ENCODE measurements at places on chromosomes 6 and 20.

- DNase-seq, result peak; percentile 81
These were observed 67.9 kb downstream of the ZHX3 start for GRCh38 chr20:41249411-41250281.

- DNase-seq, result no peak
These were observed 8.0 kb upstream of the WTAP start for GRCh38 chr6:159719287-159719686.

DNA sequence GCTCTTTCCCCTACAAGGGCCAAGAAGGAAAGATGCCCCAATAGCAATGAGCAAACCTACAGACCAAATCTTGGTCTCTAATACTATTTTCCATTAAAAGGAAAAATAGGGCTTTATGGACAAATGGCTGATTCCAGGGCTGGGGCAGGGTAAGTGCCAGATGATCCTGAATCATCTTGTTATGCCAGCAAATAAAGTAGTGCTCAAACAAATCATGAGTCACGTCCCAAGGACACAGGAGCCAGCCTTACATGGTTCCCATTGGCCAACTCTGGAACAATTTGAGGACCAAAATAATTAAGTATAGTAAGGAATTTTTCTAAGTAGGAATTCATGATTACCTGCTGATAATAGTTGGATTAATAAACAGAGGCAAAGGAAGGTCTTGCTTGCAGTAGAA lies 53.2 kb upstream of the NKX2-4 start:
- no peak for DNase-seq

- DNase-seq, result peak; percentile 46
These were observed 838.2 kb downstream of the MAFB start for GRCh38 chr20:39850821-39851330.

DNA sequence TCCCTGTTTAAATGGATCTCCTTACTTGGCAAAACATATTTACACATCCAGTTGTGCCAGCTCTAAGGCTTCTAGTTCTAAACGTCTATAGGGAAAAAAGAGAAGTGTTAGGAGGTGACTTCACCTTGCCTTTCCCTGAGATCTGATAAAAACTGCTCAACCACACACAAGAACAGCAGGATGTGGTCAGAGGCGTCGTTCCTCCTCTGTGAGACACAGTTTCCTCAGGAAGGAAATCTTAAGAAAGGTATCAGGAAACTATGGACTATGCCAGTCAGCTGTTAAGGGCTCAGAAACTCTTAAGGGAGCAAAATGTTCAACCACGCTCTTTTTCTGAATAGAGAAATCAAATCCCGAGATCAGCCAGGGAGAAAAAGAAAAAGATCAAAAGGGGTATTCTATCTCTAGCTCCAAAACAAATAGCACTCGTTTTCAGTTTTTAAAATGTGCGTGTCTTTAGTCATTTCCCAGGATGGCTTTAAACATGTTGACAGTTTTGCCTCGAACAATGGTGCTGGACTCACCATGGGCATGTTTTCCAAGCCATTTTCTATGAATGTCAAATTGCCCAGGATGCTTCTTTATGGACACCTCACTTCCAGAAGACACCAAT lies 154.5 kb downstream of the HACE1 start:
- DNase-seq, result peak; percentile 71

DNA sequence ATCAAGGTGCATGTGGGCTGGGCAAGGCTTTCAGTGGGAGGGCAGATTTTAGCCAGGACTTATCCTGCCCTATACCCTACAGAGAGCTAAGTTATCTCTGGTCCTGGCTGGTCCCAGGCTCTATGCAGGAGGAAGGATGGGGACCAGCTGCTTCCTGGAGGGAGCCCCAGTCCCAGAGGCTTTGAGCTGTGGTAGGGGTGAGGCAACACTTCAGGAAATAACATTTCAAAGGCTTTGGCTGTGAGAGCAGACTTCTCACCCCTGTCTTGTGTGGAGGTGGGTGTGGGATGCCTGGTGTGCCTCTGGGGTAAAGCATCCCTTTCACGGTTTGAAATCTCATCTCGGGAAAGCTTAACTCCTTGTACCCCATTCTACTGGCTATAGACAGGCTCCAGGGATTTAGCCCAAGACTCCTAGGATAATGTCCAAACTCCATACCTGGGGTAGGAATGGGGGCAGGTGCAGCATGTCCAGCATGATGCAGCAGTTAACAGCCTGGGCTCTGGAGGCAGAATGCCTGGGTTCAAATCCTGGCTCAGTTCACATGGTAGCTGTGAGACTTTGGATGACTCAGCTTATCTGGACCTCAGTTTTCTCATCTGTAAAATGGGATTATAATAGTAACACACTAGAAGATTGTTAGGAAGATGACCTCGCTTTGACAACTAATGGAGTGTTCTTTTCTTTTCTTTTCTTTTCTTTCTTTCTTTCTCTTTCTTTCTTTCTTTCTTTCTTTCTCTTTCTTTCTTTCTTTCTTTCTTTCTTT lies 27.5 kb upstream of the SIRPA start:
- no peak for DNase-seq

GRCh38 chr20:23167431-23167830 lies 81.3 kb upstream of the CD93 start:
- DNase-seq, result peak; percentile 34

DNA sequence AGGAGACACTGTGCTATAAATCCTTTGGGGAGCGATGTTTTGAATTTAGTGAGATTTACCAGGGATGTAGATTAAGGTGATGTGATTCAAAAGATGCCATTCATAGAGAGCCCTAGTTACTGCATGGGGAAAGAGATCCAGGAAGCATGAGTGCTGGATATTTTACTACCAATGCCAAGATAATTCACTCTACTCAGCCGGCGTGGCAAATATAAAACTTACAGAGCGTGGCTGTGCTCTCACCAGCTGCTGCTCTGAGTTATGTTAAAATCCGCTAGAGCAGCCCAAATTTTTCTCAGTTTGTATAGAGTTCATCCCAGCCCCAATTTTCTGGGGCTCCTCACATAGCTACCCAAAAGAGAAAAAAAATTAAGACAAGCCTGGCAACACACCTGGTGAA lies 48.6 kb downstream of the BFSP1 start:
- DNase-seq, result no peak

GRCh38 chr6:17233531-17233930 lies 47.6 kb upstream of the RBM24 start:
- no peak for DNase-seq

- no peak for DNase-seq
These were observed 102.2 kb downstream of the SYCP2 start for GRCh38 chr20:59831024-59831915.

GRCh38 chr6:2770171-2770570 lies 5.0 kb downstream of the WRNIP1 start:
- DNase-seq, result no peak

DNA sequence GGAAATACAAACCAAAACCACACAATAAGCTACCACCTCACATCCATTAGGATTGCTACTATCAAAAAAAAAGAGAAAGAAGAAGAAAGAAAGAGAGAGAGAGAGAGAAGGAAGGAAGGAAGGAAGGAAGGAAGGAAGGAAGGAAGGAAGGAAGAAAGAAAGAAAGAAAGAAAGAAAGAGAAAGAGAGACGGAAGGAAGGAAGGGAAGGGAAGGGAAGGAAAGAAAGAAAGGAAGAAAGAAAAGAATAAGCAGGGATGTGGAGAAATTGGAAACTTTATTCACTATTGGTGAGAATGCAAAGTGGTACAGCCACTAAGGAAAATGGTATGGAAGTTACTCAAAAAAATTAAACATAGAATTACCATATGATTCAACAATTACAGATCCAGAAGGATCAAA lies 159.9 kb downstream of the ID4 start:
- no peak for DNase-seq

DNA sequence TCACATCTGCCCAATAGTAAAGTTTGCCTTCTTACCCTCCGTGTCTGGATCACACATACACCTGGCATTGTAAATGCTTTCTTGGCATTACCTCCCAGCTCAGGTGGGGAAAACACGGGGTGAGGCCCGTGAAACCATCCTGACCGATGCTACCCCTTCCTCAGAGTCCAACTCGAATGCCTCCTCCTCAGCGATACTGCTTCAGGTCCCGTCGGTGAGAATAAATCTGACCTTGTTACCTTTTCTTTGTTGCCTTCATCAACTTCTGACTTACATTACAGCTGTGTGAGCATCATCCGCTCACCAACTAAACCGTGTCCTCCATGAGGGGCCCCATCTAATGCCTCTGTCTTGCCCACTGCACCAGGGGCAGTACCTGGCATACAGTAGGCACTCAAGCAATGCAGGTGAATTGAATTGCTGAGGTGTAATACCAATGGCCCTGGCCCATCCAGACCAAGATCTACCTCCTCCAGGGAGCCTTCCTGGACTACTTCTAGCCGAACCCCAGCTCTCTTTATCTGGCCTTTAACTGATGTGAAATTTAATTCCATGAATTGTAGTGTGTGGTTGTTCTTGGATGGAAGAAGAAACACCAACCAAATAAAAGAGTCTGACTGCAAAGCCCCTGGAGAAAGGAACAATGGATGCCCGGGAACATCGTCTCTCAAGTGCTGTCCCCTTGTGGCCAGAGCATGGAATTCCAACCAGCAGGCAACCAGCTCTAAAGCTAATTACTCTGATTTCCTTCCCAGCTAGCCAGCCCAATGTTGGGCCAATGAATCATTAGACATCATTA lies 141.5 kb downstream of the ANKRD60 start:
- DNase-seq, result peak; percentile 63

- DNase-seq, result no peak
These were observed 147.3 kb downstream of the TRIM27 start for GRCh38 chr6:28776269-28777146.

GRCh38 chr20:59673288-59673997 lies 69.1 kb downstream of the PHACTR3 start:
- no peak for DNase-seq

GRCh38 chr20:57195469-57196100 lies 70.9 kb downstream of the BMP7 start:
- DNase-seq, result peak; percentile 28

- no peak for DNase-seq
These were observed 84.4 kb upstream of the SCAF8 start for GRCh38 chr6:154648888-154649205.

DNA sequence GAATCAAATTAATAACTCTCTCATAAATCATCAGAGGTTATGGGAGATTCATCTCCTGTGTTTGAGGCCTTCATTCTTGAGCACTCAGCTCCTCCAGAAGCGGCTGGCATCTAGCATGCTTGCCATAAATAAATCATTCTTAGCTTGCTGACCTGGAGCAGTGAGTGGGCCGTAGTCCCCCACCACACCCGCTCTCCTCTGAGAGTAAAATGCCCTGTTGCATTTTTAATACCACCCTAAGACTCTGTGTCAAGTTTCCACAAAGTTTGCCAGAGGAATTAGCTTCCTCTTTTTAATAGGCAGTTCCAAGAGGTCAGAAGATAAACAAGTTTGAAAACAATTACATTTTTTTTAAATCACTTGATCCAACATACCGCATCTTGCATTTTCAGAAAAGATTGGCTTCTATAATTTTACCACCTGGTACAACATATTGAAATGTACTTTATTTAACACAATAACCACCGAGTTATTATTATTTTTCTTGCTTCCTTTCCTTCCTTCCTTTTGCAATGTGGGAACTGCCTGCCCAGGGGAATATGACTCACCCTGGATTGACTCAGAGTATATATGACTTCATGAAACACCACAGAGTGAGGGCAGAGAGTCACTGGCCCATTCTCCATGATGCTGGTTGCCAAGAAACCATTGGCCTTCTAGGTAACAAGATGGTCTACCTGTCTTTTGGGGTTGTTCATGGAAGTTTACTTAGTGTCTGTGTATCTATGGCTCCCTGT lies 29.4 kb upstream of the CLIC5 start:
- peak; percentile 80 for DNase-seq

GRCh38 chr6:41494212-41495110 lies 51.7 kb upstream of the FOXP4 start:
- DNase-seq, result peak; percentile 48

Data from fibroblast of skin of right quadriceps (primary cell).